Stimulated activated CD4-positive, alpha-beta T cell treated with anti-CD3 and anti-CD28 coated beads, Interleukin-2, amount 100 ng/mL, for 4 hours (primary cell): ENCODE measurements at places on chromosomes 7 and 10.

DNA sequence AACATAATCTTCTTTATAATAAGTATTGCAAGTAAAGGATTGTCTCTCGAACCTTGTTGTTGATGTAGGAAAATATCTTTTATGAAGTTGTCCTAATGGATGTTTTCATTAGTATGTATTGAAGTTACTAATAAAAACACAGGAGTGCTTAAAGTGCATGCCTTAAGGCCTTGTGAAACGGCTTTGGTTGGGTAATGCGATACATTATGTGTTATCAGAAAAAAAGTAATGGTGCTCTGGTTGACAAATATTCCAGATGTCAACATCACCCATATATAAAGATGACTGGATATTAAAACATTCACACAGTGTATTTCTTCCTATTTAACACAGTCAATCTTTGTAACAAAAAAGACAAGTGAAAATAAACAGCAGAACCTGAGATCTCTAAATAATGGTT is 310.7 kb downstream of the PRKG1 start:
- DNase-seq = no peak

DNA sequence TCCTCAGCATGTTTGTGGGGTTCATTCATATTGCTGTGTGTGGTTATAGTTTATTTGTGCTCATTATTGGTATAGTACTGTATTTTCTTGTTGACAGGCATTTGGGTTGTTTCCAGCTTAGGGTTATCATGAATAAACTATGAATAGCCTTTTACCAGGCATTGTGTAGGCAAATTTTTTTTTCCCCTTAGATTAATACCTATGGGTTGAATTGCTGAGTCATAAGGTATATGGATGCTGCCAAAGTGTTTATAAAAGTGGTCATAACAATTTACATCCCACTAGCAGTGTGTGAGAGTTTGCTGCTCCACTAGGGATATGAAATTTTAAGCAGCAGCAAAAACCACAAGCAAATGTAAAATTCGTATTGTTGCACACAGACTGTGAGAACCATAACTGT is 175.0 kb downstream of the PLPP4 start:
- DNase-seq = no peak

DNA sequence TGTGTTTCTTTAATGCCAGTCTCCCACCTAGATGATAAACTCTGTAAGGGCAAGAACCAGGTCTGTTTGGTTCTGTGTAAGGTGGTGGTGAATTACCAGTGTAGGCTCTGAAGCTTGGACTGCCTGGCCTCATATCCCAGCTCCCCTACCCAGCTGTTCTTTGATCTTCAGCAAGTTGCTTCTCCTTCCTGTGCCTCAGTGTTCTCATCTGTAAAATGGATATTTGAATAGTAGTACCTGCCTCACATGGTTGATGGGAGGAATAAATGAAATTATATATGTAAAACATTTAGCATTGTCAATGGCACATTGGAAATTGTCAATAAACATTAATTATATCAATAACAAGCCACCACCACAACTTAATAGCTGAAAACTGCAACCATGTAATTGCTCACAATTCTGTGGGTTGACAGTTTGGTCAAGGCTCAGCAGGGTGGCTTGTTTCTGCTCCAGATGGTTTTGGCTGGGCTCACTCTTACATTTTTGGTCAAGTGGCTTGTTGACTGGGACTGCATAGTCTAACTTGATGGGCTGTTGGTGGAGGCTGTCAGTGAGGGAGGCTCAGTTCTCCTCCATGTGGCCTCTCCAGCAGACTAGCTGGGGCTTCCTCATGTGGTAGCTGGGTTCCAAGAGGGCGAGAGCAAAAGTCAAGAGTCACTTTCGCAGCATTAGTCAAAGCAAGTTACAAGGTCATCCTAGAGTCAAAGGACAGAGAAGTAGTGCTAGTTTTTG is 84.5 kb upstream of the DUSP5 start:
- DNase-seq = no peak

DNA sequence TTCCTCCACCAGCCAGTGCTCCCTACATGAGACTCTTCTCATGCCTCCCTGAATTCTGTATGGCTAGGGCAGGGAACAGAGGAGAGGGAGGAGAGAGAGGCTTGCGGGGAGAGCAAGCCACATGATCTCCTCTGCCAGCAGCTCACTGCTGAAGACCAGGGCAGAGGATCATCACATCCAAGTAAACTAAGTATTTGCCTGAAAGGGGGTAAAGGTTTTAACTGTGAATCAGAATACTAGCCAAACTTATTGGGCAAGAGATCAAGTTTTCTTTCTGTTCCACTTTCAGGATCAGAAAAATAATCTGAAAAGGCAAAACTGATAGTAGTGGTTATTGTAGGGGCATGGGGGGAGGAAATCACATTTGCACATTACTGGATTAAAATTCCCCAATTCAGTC is 17.8 kb upstream of the ERCC6 start:
- no peak for DNase-seq

GRCh38 chr10:73758704-73759511 is 14.7 kb downstream of the SEC24C start:
- DNase-seq = no peak

DNA sequence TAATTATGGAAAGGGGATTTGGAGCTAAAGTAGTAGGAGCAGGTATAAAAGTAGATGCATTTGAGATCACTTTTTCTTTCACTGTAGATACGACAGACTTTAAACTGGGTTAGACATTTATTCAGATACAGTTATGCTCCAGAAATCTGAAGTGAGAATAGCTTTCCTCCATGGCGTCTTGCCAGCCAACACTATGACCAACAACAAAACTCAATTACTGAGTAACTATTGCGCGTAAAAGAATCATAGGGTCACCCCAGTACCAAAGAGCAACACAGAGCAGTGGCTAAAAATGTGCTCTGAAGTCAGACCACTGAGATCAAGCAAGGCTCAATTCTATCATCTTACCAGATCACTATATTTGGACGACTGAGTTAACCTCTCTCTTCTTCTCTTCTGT is 262.5 kb upstream of the SORCS1 start:
- no peak for DNase-seq

DNA sequence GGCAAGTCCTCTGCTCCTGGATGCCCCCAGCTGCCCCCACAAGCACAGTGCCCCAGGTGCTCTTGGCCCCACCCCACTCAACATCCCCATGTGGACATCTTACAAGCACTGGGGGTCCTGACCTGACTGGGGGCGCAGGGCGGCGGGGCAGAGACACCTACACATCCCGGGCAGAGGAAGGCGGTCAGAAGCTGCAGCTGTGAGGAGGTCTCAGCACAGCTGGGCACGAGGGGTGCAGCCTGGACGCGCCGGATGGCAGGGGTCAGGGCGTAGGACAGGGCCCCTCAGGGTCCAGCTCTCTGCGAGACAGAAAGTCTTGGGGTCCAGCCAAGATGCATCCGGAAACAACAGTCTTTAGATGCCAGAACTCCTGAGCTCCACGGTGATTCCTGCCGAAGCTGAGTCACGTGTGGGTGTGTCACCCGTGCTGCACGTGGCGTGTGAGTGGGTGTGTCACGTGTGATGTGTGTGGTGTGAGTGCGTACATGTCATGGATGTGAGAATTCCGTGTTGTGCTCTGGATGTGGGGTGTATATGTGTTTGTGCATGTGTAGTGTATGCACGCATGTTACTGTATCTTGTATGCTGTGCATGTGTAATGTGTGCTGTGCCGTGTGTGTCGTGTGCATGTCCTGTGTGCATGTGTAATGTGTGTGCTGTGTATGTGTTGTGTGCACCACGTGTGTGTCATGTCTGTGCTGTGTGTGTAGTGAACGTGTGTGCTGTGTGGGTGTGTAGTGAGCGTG is 5.1 kb downstream of the VENTX start:
- DNase-seq = no peak

DNA sequence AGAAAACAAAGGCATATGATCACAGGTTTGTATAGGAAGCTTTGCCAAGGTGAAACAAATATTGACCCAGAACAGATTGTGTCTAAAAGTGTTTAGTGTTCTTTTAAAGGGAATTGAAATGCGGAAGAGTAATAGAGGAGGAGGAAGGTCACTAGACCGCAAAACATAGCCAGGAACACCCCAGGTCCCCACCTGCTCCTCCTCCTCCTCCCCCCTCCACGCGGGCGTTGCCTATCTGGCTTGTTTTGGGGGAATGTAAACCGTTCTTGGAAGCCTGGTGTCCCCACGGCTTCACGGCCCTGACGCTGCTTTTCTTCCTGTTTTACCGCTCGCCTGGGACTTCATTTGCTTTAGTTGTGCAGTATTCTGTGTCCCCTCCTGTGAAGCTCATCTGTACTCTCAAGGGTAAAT is 81.0 kb upstream of the PFKP start:
- DNase-seq = no peak

DNA sequence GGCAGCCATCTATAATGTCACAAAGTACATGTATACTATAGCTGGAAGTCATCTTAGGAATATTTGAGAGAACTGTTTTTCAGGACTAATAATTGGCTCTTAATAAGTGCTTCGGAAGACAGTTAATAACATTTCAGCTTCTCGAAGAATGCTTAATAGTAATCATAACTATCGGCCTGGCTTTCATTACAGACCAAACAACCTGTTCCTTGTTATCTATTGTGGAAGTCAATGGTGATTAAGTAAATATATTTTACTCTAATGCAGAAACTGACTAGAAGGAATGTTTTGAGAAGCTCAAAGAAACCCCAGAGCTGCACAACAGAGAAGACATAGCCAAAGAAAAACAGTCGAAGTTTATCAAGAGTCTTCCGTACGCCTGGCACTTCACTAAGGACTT is 106.8 kb upstream of the FAM133B start:
- no peak for DNase-seq

- no peak for DNase-seq
These were observed 62.1 kb downstream of the INPP5A start for GRCh38 chr10:132599732-132600131.
